Suprapubic skin (tissue), 4 donors: ENCODE measurements at places on chromosomes 2 and 18.
A peak's percentile ranks its signal among the peaks of the same experiment; 100 is the strongest.

- peak overlapping the region; percentile 28 for H3K4me3 ChIP-seq
- no peaks in the 10 kb centered on the region for H3K27me3 ChIP-seq
- H3K4me1 ChIP-seq: peaks cover 64% of the 10 kb centered on the region
Measured at GRCh38 chr2:54673501-54673998, 49.9 kb upstream of the EML6 start.

- no peaks in the 10 kb centered on the region for H3K27me3 ChIP-seq
- H3K4me3 ChIP-seq: no peak overlapping the region
- DNase-seq: no peak
- H3K36me3 ChIP-seq: no peaks in the 10 kb centered on the region
- peaks cover 26% of the 10 kb centered on the region for H3K4me1 ChIP-seq
Measured at GRCh38 chr2:223760838-223761502, 76.4 kb downstream of the AP1S3 start.

DNA sequence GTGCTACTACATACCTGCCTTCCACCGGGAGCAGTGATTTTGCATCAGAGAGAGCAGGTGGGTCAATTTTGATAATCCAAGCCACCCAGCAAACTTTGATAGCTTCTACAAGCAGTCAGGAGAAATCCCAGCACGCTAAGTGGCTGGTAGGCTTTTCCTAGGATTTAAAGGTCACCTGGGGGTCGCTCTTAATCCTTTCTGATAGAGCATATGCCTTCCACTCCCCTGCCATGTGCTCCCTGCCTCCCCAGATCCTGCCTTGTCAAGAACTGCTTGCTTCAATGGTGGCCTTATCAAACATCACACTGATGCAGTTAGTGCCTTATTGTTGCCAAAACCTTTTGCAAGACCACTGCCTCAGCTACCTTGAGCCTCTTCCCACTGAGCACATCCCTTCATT lies 462.3 kb upstream of the MEX3C start:
- DNase-seq: no peak
- no peaks in the 10 kb centered on the region for H3K4me1 ChIP-seq
- no peaks in the 10 kb centered on the region for H3K36me3 ChIP-seq

DNA sequence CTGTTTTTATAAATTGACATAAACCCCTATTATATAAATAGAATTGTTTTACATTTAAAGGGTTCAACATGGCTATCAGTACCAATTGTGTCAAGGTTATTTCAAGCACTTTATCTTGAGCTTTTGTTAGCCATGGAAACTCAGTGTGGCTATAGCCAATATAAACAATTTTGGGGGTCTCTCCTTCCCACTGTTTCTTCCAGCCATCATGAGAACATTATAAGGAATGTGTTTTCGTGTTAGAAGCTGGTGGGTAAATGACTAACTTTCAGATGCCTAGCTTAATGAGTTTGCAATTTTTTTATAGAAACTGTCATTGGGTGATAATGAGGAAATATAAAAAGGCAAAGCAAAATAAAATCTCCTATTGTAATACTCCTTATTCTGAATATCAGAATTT lies 153.5 kb upstream of the FOSL2 start:
- H3K27ac ChIP-seq: no peak overlapping the region
- peaks cover 5% of the 10 kb centered on the region for H3K36me3 ChIP-seq
- H3K4me1 ChIP-seq: no peaks in the 10 kb centered on the region
- H3K27me3 ChIP-seq: no peaks in the 10 kb centered on the region
- no peak for DNase-seq
- no peak overlapping the region for H3K4me3 ChIP-seq

DNA sequence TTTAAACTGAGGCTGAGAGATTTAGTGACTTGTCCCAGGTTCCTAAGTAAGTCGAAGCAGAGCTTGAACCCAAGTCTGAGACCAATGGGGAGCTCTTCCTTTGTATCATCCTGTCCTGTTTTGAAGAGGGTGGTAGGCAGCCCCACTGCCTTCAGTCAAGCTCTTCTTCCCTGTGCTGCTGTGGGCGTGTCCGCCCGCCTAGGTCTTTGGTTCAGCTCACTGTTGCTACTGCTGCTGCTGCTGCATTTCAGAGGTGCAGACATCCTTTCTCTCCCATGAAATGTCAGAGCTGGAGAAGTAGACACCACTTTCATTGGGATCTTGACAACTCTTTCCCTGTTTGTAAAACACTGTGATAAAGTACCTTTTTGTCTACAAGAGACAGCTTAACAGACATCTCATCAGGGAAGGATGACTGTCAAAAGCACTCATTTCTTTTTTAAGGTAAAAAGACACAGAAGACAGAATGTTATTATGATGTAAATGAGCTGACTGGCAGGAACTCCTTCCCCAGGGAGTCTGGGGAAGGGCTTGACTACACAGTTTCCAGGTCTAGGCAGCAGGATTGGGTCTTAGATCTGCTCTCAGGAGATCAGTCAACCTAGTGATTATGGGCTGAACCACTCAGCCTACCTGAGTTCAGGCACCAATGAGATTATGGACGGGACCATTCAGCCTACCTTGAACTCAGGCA lies 91.7 kb upstream of the TRIB2 start:
- no peaks in the 10 kb centered on the region for H3K36me3 ChIP-seq
- no peak overlapping the region for H3K4me3 ChIP-seq
- no peak for DNase-seq
- H3K27ac ChIP-seq: no peak overlapping the region

GRCh38 chr2:65329525-65329924 lies 101.9 kb downstream of the ACTR2 start:
- H3K27me3 ChIP-seq: no peaks in the 10 kb centered on the region
- H3K4me3 ChIP-seq: no peak overlapping the region
- no peak overlapping the region for H3K27ac ChIP-seq
- H3K36me3 ChIP-seq: peaks cover 19% of the 10 kb centered on the region
- no peak for DNase-seq
- H3K4me1 ChIP-seq: no peaks in the 10 kb centered on the region

DNA sequence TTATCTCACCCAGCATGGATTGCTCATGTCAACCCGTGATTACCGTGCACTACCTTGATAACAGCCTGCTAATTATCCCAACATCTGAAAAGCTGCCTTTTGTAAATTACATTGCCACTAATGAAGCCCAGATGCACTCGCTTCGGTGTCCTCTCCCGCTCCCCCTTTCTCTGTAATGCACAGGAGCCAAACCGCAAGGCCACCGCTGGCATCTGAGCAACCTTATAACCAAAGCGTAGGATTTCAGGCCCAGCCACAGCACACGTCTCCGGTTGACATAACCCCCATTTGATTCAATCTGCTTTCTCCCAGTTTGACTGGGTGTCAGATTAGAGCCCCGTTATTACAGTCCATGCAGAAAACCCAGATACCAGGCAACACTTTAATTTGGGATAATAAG lies 341.2 kb downstream of the ALK start:
- DNase-seq: no peak
- H3K27ac ChIP-seq: no peak overlapping the region
- no peaks in the 10 kb centered on the region for H3K27me3 ChIP-seq
- H3K4me1 ChIP-seq: no peaks in the 10 kb centered on the region
- no peaks in the 10 kb centered on the region for H3K36me3 ChIP-seq

- H3K36me3 ChIP-seq: no peaks in the 10 kb centered on the region
- no peak for DNase-seq
- no peaks in the 10 kb centered on the region for H3K4me1 ChIP-seq
- no peaks in the 10 kb centered on the region for H3K27me3 ChIP-seq
Measured at GRCh38 chr18:24869285-24869684, 408.8 kb downstream of the HRH4 start.

DNA sequence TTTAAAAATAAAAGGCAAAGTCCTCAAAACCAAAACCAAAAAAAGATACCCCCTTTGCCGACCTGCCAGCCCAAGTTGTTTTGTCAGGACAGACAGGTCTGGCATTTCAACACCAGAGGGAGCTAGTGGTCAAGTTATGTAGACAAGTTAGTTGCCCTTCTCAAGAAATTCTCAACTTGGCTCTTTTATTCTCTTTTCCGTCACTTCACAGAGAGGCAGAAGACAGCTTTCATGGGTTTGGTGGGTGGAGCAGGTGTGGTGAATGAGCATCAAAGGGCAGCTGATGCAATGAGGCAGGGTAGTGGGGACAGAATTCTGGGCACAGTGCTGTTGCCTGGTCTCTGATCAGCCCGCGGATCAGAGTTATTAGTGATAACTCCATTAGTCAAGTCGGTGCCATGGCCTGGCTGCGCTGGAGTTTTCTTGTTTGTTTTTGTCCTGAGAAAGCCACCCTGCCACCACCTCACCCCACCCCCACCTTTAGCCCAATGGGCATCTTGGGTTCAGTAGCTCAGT lies 303.7 kb upstream of the EPAS1 start:
- H3K4me1 ChIP-seq: peaks cover 22% of the 10 kb centered on the region
- no peak overlapping the region for H3K4me3 ChIP-seq
- H3K27me3 ChIP-seq: no peaks in the 10 kb centered on the region
- no peak for DNase-seq
- H3K36me3 ChIP-seq: peaks cover 4% of the 10 kb centered on the region

DNA sequence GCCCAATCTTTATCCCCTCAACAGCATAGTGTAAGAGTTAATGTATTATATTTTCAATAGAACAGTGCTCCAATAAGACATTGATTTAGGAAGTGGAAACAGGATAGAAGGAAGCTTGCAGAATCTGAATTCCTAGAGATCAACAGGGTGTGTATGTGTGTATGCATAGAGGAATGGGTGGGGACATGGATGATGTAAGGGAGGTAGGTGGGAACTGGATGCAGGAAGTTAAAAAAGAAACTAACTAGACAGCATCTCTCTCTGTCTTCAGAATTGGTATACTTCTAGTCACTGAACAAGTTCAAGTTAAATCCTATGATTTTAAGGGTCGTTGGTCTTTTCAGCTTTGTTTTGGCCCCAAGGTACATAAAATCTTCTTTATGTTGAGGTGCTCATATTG lies 196.6 kb downstream of the PMAIP1 start:
- DNase-seq: no peak
- H3K4me3 ChIP-seq: no peak overlapping the region
- H3K27me3 ChIP-seq: no peaks in the 10 kb centered on the region
- no peaks in the 10 kb centered on the region for H3K36me3 ChIP-seq

- H3K4me1 ChIP-seq: peaks cover 4% of the 10 kb centered on the region
- no peaks in the 10 kb centered on the region for H3K27me3 ChIP-seq
- H3K27ac ChIP-seq: no peak overlapping the region
- no peak overlapping the region for H3K4me3 ChIP-seq
Measured at GRCh38 chr18:35022426-35023001, 18.7 kb upstream of the MAPRE2 start.

DNA sequence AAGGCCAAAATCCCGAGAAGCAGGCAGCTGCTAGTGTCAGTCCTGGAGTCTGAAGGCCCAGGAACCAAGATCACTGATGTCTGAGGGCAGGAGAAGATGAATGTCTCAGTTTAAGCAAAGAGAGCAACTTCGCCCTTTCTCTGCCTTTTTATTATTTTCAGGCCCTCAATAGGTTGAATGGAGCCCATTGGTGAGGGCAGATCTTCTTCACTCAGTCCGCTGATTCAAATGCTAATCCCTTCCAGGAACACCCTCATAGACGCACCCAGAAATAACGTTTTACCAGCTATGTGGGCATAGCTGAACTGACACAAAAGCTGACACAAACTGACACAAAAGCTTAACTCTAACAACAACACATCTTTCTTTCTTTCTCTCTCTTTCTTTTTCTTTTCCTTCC lies 78.0 kb upstream of the KCNJ3 start:
- H3K4me1 ChIP-seq: no peaks in the 10 kb centered on the region
- H3K36me3 ChIP-seq: no peaks in the 10 kb centered on the region
- H3K4me3 ChIP-seq: no peak overlapping the region
- no peaks in the 10 kb centered on the region for H3K27me3 ChIP-seq
- no peak overlapping the region for H3K27ac ChIP-seq

- peaks cover 3% of the 10 kb centered on the region for H3K4me1 ChIP-seq
- H3K36me3 ChIP-seq: no peaks in the 10 kb centered on the region
- DNase-seq: no peak
Measured at GRCh38 chr2:221629468-221629867, 57.4 kb upstream of the EPHA4 start.

- H3K27me3 ChIP-seq: no peaks in the 10 kb centered on the region
- H3K4me1 ChIP-seq: no peaks in the 10 kb centered on the region
- no peak for DNase-seq
Measured at GRCh38 chr2:129001926-129002325, 683.3 kb upstream of the HS6ST1 start.
